ENCODE measurements at places on chromosomes 2 and 18. TPM values are rescaled to one million over a fixed set of nuclear protein-coding genes. Genes with fewer than 3 reads are reported as not detected.

The FAM228A gene
- not detected for total RNA-seq

The GPAT2 gene
- 18.4 TPM for total RNA-seq

The UGT1A5 gene
- total RNA-seq: not detected

The SERPINB3 gene
- not detected for total RNA-seq

The TSN gene
- total RNA-seq: 80.1 TPM

The EIF2B4 gene
- total RNA-seq: 55.8 TPM

All from activated T-helper 1 cell treated with anti-CD3 and anti-CD28 coated beads, Interleukin-12 subunit alpha, Interleukin-12 subunit beta, Interleukin-2, Interleukin-4 antibody, amounts not matched to agents 30 ng/mL and 10 ng/mL and 1 ng/mL, durations not matched to agents 14 hours and 24 hours and 36 hours (primary cell).